AG08396 (cell line): ENCODE measurements at places on chromosomes 7 and 10.

DNA sequence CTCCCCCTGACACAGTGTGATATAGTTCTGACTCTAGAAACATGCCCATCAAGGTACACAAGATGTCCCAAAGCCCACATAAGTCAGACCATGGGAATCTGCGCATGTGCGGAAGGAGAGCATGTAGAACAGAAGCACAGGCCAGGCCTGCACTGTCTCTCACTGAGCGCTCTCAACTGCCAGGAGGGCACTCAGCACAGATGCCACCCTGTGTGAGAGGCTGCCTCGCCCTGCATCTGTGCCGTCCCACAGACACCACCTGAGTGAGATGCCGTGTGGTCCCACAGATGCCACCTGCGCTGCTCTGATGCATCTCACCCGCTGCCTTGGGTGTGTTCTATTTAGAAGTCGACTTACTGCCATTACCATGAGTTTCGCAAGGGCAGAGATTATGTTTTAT is 98.4 kb downstream of the VOPP1 start:
- no peak for DNase-seq

GRCh38 chr10:70656489-70656888 is 15.8 kb upstream of the ADAMTS14 start:
- peak; percentile 88 for DNase-seq

DNA sequence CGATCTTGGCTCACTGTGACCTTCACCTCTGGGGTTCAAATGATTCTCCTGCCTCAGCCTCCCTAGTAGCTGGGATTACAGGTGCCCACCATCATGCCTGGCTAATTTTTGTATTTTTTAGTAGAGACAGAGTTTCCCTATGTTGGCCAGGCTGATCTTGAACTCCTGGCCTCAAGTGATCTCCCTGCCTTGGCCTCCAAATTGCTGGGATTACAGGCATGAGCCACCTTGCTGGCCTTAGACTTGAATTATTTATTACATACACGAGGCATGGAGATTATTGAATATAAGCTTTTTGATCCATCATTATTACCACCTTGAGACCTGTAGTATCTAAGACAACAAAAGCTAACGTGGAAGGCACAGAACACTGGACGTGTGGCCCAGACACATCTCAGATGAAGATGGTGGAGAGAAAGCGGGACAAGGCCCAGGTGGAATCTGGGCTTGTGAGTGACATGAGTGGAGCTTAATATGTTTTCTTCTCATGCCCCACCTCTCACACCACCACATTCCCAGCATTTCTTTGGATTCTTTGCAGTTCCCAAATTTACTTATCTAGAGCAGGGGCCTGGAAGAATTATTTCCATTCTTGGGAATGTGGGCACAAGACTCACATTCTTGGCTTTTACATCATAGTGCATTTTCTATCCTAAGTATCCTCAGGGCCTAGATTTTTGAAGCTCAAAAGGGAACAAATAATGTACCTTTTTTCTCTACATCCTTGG is 76.6 kb downstream of the SUGCT start:
- DNase-seq = no peak

GRCh38 chr7:156090988-156091387 is 278.7 kb upstream of the SHH start:
- no peak for DNase-seq

GRCh38 chr7:1385809-1386622 is 73.3 kb downstream of the MICALL2 start:
- DNase-seq = no peak

DNA sequence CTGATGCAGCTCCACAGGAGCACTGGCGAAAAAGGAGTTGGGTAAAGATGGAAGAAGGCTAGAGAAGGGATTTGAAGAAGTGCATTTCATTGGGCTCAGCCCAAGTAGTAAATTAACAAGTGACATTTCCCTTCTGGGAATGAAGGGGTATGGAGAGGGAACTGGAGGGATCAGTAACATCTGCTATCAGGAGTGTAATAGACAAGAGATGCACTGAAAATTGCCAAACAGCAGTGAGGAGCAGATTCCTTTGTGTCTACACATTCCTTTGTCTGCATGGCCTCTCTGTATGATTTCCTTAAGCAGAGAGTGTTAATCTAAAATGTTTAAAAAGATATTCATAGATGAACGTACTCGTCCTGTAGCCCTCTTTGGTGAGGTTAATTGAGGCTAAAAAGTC is 148.2 kb upstream of the FERD3L start:
- no peak for DNase-seq

DNA sequence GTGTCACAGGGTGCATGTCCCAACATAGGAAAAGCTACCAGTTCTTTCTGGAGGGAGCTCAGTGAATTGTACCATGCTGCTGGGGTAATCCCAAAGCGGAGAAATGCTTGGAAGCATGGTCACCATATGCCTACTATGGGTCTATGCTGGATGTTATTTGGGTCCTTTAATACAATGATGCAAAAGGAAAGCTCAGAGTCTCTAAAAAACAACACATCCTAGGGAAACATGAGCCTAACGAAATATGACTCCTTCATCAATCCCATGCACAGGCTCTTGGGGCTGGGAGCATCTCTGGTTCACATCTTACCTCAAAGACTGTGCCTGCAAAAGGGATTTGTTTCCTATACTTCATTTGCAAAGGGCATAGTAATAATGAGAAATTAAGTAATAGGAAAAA is 65.2 kb downstream of the CUBN start:
- no peak for DNase-seq

GRCh38 chr7:130273081-130273932 is 6.6 kb downstream of the CPA2 start:
- DNase-seq = no peak

DNA sequence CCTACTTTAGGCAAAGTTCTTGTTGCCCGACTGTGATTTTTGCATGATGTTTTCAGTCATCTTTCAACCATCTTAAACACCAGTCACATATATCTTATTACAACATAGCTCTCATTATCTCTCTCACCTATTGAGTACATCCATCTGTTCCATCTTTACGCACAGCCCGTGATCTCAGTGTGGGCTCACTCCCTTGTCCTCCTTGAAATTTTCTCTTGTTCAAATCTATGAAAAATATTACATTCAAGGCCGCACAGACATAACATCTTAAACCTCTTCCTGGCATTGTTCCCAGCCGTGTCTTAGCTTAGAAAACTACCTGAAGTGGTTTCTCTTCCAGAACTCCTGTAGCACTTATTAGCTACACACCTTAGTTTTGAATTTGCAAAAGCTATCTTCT is 32.6 kb downstream of the NET1 start:
- DNase-seq = no peak

- no peak for DNase-seq
Observed at GRCh38 chr10:32266979-32267378, 80.0 kb downstream of the EPC1 start.

GRCh38 chr7:122550545-122550944 is 148.4 kb downstream of the RNF133 start:
- no peak for DNase-seq

- DNase-seq = no peak
Observed at GRCh38 chr10:99115703-99116102, 119.9 kb downstream of the HPSE2 start.

DNA sequence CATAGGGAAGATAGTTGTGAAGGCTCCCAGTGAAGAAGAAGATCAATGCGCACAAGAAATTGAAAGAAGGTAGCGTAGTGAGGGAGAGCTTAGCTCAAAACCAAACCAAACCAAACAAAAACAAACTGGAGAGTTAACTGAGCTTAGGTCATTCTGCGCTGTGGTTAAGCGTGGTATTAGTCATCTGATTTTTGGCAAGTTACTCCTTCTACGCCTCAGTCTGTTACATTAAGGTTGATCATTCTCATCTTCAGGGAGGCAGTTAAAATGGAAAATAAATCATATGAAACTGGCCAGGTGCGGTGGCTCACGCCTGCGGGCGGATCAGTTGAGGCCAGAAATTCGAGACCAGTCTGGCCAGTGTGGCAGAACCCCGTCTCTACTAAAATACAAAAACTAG is 259.7 kb downstream of the EXOC4 start:
- DNase-seq = no peak

DNA sequence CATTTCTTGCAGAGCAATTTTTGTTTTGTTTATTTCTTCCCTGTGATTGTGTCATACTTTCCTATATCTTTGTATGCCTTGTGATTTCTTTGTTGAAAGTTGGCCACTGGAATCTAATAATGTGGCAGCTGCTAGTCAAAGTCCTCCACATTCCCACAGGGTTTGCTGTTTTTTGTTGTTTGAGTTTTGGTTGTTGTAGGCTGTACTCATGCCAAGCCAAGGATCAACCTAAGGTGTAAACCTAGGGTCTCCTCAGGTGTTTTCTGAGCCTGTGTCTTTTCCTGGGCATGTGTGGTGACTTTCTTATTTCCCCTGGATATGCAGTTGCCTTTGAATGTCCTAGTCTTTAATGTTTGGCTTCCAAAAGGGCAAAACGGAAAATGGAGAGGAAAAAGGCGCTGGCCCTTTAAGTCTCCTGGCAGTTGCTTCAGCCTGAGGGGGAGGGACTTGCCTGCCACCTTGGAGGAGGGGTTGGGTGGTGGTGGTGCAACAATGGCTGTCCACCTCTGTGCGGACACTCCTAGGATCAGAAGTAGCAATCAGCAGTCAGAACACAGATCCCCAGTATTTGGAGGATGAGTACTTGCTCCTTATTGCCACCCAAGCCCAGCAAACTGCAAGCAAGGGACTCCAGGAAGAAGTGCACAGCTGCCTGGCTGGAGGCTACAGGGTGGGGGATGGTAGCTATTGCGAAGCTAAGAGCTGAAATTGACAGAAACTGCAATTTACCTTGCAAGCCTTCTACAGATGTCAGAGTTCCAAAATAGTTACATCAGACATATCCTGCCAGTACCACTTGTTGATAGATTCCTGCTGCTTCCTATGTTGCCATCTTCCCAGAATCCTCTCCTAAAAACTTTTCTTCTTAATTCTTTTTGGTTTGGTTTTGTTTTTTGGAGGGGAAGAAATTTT is 5.6 kb upstream of the ZNF518A start:
- DNase-seq = peak; percentile 58

DNA sequence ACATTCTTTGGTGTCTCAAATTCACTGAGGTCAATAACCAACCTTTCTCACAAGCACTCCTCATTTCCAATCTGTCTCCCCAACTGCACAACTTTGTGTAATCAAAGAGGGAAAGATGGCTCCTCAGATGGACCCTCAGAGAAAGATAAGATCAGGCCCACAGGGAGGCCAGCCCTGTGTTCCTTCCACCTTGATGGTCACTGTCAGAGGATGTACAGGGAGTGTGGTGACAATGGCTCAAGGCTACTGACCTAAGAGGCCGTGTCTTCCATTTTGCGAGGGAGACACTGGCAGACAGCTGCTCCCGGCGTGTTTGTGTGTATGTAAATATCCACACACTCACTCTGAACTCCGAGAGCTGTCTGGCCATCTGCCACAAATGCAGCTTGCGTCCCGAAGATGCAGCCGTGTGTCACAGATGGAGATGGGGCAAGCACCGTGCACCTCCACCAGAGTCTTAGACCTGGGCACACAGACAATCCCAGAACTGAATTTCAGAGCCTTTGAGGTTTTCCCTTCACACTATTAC is 712.1 kb upstream of the NRP1 start:
- DNase-seq = no peak

DNA sequence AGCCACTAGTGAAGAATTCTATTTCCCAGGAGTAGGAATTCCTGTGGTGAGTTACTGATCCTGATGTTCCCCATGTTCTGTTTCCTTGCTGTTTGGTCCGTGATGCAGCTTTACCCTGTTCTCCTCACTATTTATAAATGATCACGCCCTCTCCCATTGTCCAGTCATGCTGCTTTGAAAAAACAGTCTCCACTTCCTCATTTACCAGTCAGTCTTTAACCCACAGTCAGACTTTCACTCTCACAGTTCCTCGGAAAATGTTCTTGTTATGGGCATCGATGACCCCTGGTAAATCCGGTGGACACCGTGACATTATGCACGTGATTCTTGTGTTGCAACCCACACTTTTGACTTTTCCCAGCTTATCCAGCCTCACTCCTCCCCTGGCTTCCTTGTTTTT is 14.4 kb downstream of the SCIN start:
- no peak for DNase-seq

DNA sequence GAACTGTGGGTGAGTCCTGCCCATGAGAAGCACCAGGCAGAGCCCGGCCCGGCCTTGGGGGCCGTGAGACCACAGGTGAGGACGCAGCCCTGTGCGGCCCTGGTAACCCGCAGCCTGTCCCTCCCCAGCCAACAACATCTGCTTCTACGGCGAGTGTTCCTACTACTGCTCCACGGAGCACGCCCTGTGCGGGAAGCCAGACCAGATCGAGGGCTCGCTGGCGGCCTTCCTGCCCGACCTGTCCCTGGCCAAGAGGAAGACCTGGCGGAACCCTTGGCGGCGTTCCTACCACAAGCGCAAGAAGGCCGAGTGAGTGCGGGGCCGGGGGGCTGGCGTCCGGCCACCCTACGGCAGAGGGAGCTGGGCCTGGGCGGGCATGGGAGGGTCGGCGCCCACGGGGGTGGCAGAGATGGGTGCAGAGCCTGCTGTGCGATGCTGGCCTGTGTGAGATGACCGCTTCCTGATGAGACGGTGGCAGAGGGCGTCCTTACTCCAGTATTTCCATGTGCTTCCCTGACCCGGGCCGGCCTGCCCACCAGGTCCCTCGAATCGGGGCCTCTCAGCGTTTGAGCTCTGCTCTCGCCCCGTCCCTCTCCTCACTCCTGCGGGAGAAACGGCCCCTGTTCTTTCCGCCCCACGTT is 34.1 kb upstream of the FOXL3 start:
- DNase-seq = no peak

DNA sequence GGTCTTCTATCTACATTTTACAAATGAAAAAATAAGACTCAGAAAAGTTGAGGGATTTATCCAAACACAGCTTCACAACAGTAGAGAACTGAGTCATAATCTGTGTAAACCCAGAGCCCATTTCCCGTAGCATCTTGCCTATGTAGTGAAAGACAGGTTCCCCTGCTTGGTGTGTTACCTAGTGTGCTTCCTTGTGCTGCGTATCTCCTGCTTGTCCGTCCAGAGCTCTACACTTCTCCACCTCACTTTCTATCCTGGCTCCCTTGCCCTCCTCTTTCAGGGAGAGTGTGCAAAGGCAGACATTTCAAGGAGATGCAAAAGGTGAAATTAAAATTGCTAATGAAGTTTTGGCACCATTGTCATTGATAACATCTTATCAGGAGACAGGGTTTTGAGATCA is 1.4 kb upstream of the ASNS start:
- no peak for DNase-seq

- DNase-seq = no peak
Observed at GRCh38 chr7:97401398-97401797, 283.9 kb downstream of the SDHAF3 start.

DNA sequence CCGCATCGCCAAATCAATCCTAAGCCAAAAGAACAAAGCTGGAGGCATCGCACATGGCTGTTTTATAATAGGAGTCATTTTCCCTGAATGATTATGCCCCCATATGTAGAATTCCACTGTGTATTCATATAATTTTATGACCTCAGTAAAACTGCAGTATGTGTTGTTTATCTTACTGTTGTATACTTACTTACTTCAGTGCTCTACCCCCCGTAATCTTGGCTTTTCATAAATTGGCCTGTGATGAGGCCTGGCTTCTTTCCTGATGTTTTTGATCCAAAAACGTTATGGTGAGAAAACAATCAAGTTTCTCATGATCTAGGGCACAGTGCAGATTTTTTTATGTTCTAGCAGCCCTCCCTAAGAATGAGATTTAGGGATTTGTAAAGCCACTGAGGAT is 306.4 kb upstream of the FZD1 start:
- DNase-seq = no peak
